ENCODE measurements at places on chromosomes 16 and 17.

GRCh38 chr17:45258981-45259380, 2.9 kb downstream of the SPATA32 start:
- no peak for DNase-seq

- DNase-seq: no peak
These were observed 28.6 kb downstream of the C16orf74 start for GRCh38 chr16:85722128-85722893.

- peak; percentile 68 for DNase-seq
These were observed 2.9 kb downstream of the BECN1 start for GRCh38 chr17:42821176-42821575.

GRCh38 chr16:30972872-30973271, 12.1 kb upstream of the HSD3B7 start:
- DNase-seq: no peak

DNA sequence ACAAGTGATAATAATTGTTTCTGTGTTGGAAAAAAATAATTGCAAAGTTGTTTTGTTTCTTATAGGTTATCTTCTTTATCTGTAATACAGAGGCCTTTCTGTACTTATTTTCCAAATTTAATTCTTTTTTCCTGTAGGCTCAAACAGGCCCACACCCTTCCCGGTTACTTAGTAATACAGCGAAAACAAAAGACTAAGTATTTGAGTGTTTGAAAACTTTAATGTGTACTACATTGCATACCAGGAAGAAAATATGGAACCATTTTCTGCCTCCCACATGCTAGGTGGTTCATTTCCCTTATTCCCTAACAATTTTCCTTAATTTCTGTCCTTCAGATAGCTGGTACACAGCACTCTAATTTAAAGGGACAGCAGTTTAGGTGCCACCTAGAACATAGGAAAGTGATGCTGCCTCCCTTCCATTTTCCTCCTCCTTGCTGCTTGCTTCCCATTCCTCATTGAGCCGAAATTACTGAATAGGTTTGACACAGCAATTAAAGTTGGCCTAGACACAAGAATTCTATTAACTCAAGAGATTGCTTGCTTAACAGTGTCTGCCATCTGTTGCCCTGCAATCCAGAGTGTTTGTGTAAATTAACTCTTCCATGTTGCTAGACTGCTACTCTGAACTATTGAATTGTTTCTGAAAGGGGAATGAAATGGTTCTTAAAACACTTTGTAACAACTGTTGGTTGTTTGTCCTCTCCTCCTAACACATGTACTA, 24.2 kb downstream of the CYB5B start:
- peak; percentile 83 for DNase-seq

- no peak for DNase-seq
These were observed 118.7 kb downstream of the MRM1 start for GRCh38 chr17:36720131-36720530.

GRCh38 chr17:67041531-67041930, 2.8 kb upstream of the CACNG1 start:
- no peak for DNase-seq

- no peak for DNase-seq
These were observed 623.7 kb downstream of the CDH8 start for GRCh38 chr16:61412562-61412961.

- DNase-seq: peak; percentile 94
These were observed 27.0 kb downstream of the CBFB start for GRCh38 chr16:67055712-67056487.

DNA sequence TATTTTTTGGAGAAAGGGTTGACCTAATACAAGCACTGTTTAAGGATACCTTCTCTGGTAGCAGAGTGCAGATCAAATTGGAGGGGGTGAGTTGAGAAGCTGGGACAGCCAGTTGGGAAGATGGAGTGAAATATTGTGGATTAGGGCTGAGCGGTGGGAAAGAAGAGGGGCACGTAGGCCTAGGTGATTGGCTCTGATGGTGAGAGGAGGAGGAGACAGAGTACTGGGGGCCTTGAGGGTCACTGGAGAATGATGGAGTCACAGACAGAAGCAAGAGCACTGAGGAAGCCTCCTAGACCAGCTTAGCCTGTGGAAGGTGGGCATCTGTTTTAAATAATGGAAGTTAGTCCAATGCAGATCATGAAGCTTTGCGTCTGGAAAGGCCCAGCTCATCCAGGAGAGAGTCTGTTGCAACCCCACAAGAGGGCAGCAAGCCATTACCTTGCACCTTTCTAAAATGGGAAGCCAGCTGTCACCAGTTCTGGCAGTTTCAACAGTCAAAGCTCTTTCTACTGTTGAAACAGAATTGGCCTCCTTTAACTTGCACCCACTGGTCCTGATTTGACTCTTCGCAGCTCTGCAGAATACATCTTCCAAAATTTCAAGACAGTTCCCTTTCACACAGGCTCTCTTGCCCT, 11.8 kb downstream of the SLC9A5 start:
- DNase-seq: peak; percentile 76

DNA sequence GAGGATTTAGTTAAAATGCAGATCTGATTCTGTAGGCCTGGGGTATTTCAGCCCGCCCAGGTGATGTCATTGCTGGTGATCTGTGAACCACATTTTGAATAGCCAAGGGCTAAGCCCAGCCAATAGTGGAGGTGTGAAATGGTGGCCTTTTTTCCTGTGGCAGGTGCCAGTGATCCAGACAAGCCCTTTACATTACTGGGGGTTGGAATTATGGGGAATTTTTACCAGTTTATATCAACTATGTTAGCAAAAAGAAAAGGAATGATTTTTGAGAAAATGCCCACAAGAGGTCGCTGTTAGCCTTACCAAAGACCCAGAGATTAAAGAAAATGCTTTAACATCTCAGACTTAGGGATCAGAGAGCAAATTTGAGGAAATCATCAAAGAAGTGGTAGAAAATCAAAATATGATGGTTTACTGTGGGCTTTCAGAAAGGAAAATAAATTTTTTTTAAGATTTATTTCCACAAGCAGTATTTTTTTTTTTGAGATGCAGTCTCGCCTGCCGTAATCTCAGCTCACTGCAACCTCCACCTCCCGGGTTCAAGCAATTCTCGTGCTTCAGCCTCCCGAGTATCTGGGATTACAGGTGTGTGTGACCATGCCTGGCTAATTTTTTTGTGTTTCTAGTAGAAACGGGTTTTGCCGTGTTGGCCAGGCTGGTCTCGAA, 3.9 kb downstream of the VPS35L start:
- DNase-seq: peak; percentile 70

- no peak for DNase-seq
These were observed 23.8 kb upstream of the DOC2B start for GRCh38 chr17:205148-205669.

DNA sequence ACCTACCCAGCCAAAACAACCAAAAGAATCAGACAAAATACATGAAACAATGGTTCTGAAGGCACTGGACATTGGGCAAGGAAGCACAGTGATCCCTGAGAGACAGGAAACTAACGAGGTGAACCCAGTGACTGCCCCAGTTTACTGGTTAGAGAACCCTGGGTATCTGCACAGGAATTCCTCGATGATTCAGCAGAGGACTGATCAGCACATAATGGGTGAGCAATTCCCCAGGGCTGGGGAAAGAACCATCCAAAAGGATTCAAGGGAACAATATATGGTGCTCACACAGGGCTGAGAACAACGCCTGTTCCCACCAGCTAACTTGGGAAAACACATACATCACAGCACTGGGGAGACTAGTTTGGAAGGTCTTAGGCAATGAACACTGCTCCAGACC, 167.2 kb downstream of the PARN start:
- DNase-seq: no peak

- DNase-seq: no peak
These were observed 36.3 kb downstream of the SPECC1 start for GRCh38 chr17:20045476-20045875.

DNA sequence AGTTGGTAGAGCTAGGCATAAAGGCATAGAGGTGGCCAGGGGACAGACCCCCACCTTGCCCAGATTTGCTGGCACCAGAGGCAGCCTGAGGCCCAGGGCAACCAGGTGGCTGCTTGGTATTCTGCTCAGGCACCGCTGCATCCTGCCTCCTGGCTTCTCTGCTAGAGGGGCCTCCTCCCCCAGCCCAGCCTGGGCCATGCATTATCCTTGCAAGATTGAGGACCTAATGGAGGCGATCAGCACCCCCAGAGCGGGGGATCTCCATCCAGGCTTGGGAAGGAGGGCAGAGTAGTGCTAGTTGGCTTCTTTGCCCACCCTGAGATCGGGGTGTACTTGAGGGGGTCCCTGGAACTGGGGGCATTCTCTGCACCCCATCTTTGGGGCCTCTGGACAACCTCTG, 23.8 kb downstream of the CDK5RAP3 start:
- no peak for DNase-seq

GRCh38 chr16:1918351-1919326, at the start of gene HS3ST6:
TSS of gene HS3ST6 (minus strand) at chr16:1918415. CDS start at chr16:1918323, 92 bp downstream.
- DNase-seq: no peak

DNA sequence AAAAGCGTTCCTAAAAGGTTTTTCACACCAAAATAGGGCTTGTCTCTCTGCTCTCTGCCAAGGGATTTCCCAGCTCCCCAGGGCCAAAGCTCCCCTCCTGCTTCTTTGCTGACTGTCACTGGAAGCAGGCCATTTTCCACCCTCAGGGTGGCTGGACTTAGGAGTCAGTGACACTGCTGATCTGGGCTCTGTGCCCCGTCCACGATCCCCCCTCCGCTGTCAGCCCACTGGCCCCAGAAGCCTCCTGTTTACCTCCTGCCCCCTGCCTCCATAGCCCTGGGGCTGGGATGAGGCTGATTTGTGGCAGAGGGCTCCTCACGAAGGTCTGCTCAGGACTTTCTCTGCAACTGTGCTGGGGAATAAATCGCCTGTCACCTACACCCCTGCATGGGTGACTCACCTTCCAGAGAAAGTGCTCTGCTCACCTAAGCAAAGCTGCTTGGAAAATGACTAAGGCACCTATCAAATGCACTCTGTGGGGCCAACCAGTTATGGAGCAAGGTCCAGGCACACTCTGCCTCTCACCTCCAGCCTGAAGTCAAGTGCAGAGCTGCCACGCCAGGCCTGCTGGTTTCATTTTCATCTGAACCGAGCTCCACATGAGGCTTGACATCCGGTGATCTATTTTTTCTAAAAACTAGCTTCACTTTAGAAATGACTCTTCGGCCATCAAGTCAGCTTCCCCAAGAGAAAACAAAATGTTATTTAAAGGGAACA, 4.9 kb downstream of the MAP3K14 start:
- DNase-seq: peak; percentile 73

DNA sequence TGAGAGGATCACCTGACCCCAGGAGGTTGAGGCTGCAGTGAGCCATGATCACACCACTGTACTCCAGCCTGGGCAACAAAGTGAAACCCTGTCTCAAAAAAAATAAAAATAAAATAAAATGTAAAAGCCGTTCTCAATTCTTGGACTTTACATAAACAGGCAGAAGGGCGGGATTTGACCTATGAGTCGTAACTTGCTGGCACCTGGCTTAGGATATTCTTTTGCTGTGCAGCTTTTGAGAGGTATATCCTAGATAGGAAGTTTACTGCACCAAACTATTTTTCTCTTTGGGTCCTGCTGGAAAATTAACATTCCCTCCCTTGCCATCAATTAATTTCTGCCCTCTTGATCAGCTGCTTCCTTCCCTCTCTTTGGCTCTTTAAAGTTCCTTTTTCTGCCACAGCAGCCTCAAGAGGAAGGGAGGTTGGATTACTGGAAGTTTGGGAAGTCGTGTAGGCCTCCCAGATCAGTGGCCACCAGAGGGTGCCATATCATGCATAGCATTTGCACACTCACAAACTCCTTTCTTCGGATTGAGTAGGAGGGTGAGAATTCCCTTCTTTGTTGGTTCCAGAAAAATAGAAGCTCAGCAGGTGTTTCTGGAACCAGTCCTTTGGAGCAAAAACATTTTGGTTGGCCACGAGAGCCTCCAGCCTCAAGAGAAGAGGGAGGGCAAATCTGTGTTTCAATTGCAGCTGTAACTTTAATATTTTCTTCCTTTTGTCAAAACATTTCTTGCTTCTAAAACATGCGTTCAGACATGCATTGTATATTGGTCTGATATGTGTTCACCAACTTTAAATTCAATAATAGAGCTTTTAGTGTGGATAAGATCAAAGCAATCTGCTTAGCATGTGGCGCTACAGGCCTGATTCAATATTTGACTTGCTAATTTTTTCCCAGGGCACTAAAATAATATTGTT, 147.3 kb downstream of the CCDC182 start:
- DNase-seq: peak; percentile 78

- no peak for DNase-seq
These were observed 32.0 kb downstream of the SPNS3 start for GRCh38 chr17:4465786-4466185.

DNA sequence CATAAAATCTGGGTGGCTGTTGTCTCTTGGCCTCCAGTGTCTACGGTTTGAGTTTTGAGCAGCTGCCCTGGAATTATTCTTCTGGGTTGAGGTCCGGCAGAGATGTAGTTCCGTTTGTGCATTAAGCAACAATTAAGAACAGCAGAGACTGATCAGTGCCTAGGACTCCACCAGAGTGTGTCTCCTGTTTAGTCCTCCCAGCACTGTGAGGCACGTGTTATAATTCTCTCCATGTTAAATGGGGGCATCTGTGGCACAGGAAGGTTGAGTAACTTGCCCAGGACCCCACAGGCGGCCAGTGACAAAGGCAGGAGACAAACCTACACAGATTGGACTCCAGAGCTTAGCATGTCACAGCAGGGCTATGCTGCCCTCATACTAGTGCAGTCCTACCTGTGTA, 225.1 kb downstream of the CBLN1 start:
- no peak for DNase-seq

- peak; percentile 56 for DNase-seq
These were observed 25.0 kb upstream of the BCAS3 start for GRCh38 chr17:60652454-60653247.

DNA sequence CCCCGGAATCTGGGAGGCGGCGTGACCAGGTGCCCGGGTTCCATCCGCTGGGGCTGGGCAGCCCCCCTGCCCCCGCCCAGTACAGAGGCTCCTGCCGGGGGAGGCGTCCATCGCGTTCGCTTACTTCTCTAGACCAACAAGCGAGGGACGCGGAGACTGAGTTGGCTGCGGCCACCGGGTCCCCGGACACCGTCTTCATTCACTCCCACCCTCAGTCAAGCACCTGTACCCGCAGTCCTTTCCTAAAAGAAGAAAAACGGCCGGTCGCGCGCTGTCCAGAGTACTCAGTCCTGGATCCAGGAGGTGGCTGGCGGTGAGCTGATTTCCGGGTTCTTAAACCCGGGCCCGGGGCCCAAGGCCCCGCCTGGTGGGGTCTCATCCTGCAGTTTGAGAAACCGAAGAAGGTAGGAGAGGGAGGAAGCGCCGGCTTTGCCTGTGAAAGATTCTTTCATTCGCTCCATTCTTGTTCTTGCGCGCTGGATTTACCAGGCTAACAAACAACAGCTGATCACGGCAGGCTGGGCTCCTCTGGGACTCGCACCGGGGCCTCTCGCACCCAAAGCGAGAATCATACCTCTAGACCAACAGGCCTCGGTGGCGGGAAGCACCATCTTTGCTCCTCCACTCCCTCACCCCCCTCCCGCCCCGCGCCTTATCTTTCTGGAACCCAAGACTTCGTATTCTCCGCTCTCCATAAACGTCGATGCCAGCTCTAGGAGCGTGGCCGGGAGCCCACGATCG, 17.4 kb upstream of the OR1F1 start:
- no peak for DNase-seq

GRCh38 chr17:16354585-16354984, 1.3 kb upstream of the CENPV start:
- no peak for DNase-seq

- DNase-seq: peak; percentile 46
These were observed 64.3 kb downstream of the CENPV start for GRCh38 chr17:16288860-16289571.

Measured in fibroblast of villous mesenchyme (primary cell).